ENCODE measurements at places on chromosomes 11 and 22.

GRCh38 chr11:830295-831117 is 2.2 kb upstream of the CD151 start:
- DNase-seq, result no peak

GRCh38 chr22:36921309-36922104 is 8.1 kb downstream of the CSF2RB start:
- no peak for DNase-seq

DNA sequence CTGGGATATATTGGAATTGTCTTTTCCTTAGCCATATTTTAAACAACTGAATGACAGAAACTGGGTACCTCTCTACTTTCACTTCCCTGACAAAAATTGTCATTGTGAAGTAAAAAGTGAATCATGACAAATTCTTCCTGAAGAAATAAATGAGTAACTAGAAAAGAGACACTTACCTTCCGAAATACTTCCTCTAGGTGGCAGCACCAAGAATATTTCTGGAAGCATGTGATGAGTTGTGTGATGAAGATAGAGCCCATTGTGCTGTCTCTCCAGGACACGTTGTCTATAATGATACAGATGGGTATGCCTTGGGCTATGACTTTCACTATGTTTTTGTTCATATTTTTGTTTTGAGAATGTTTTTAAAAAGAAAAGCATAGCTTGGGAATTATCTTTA is 21.5 kb downstream of the CASP4 start:
- DNase-seq, result peak; percentile 28

DNA sequence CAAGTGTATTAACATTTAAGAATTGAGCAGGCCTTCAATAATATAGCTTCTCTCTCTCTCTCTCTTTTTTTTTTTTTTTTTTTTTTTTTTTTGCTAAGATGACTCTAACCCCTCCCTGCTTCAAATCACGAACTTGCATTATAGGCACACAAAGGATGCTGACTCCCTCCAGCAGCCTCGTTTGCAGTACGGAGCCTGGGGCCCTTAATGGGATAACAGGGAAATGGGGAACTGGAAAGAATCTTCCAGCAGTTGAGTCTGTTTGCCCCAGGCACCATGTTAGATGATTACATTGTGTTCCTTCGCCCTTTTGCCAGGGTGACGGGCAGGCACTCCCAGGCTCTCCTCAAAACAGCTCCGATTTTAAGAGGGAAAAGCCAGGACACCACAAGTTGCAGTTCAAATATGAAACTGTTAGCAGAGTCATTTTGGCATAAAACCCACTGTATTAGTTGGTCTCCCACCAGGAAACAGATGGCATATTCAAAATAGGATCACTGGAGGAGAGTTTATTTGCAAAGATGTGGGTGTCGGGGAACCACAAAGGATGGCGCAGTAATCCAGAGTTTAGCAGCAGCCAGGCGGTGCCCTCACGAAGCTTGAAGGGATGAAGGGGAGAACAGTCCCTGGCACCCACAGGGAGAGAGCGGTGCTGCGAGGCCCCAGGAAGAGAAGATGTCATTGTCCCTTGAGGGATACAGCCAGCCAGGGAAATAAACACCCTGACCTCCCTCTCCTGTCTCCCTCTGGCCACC is 26.5 kb upstream of the TREH start:
- DNase-seq, result no peak

Measured in fibroblast of skin of left quadriceps (primary cell).